ENCODE measurements at places on chromosomes 2 and 18.

- no peak for DNase-seq
These were observed 51.0 kb downstream of the RBMS1 start for GRCh38 chr2:160442603-160443002.

DNA sequence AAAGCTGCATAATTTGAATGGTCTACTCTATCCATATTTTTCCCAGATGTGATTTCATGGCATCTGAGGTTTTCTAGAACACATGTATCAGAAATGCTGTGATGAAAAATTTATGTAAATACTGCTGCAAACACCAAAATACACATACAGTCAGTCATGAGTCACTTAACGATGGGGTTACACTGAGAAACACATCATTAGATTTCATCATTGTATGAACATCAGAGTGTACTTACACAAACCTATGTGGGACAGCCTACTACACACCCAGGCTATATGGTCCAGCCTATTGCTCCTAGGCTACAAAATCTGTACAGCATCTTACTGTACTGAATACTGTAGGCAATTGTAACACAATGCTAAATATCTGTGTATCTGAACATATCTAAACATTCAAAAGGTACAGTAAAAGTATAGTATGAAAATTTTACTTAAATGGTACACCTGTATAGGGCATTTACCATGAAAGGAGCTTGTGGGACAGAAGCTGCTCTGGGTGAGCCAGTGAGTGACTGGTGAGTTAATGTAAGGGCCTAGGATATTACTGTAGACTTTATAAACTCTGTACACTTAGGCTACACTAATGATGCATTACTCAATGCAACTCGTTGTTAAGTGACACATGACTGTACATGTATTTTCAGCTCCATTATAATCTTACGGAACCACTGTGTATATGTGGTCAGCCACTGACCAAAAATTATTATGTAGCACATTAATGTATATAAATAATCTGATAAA lies 33.5 kb downstream of the PNO1 start:
- no peak for DNase-seq

- no peak for DNase-seq
These were observed 41.5 kb downstream of the MAP3K19 start for GRCh38 chr2:135005753-135006152.

GRCh38 chr18:71994273-71994672 lies 549.9 kb downstream of the CBLN2 start:
- DNase-seq = no peak

- no peak for DNase-seq
These were observed 38.4 kb upstream of the ZSWIM2 start for GRCh38 chr2:186887107-186888090.

DNA sequence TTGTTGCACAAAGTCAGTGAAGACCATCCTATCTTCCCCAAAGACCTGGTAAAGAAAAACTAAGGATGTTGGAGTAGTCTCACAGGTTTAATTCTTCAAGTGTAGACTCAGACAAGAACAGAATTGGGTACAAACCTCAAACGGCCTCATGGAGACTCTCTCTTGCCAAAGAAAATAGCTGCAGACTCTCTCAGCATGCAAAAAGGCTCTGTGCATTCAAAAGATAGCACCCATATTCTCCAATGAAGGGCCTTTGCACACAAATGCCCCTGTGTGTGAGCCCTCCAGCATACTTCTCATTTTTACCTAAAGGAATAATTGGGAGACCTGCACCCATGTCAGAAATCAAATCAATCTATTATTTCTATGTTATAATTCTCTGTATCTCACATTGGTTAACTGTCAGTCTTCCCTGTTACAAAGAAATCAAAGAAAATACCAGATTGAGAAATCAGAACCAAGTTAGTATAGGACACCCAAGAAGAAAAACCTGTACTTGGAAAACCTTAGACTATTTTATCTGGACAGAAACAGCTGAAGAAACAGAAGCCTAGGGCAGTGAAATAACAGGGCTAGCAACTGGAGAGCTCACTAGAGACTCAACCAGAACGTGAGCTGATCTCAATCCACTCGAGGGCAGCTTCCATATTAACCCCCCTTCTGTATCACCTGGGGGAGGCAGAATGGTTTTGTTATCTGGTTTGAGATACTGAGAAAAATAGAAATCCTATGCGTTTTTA lies 134.7 kb upstream of the DNAJC10 start:
- no peak for DNase-seq

GRCh38 chr18:43774497-43774896 lies 497.2 kb upstream of the SYT4 start:
- DNase-seq = no peak
